ENCODE measurements at places on chromosomes 16 and 17. TPM values are rescaled to one million over a fixed set of nuclear protein-coding genes. Genes with fewer than 3 reads are reported as not detected.

GRCh38 chr16:85265161-85265784 is 153.0 kb upstream of the CIBAR2 start:
- no peak for DNase-seq

DNA sequence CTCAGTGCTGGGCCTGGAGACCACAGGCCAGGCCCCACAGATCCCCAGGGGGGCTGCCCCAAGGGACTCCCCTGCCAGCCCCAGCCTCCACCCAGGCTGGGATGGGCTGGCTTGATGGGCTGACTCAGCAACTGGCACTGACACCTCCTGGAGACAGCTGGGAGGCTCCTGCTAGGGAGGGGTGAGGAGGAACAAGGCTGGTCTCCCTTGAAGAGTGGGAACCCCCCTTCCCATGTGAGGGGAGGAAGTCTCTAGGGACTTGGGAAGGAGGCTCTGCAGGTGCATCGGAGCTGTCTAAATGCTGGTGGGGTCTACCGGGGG is 10.4 kb downstream of the NHERF1 start:
- no peak for DNase-seq

DNA sequence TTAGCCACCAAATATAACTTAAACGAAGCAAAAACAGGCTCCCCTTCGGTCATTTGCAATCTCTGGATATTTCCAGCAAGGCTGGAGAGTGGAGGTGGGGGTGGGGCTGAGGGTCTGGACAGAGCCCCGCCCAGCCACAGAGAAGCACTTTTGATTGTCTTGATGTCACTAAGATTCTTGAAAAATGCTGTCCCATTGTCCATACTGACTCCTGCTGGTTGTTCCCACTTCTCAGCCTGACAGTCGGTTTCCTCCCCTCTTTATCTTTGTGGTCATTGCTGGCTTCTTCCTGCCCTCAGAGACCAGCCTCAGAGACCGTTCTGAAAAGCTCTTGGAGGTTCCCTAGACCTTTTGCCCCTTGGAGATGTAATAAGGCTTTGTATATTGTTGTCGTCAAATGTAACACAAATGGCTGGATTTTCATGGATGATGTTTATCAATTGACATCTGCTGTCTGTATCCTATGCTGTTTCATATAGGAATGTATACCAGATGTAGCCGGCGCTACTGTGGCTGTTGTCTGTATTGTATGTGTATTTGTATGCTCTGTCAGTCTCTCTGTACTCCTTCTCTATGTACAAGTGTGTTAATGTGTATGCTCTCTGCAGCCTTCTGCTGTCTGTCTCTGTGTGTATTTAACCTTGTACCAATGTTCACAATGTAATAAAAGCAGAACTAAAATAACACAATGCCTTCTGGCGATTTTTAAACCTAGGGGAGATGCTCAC is 94.8 kb upstream of the DNAH9 start:
- no peak for DNase-seq

GRCh38 chr17:61451538-61452300 is 503 bp upstream of the TBX4 start:
- no peak for DNase-seq

DNA sequence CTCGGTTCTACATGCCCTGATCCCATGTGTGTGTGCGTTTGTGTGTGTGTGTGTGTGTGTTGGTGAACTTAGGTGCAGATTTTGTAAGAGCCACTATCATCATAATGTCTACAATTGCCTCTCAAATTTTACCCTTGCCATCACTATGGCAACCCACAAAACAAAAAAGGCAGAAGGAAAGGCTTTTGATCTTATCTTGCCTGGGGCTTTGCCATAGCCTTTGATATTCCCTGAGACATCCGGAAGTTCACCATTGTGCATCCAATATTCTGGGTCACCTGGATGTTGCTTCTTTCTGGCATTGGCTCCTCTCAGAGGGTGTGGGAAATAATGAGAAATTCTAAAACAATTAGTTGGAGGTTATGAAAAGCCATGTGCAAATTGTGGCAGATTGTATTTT is 114.7 kb downstream of the HAPSTR1 start:
- DNase-seq, result no peak

DNA sequence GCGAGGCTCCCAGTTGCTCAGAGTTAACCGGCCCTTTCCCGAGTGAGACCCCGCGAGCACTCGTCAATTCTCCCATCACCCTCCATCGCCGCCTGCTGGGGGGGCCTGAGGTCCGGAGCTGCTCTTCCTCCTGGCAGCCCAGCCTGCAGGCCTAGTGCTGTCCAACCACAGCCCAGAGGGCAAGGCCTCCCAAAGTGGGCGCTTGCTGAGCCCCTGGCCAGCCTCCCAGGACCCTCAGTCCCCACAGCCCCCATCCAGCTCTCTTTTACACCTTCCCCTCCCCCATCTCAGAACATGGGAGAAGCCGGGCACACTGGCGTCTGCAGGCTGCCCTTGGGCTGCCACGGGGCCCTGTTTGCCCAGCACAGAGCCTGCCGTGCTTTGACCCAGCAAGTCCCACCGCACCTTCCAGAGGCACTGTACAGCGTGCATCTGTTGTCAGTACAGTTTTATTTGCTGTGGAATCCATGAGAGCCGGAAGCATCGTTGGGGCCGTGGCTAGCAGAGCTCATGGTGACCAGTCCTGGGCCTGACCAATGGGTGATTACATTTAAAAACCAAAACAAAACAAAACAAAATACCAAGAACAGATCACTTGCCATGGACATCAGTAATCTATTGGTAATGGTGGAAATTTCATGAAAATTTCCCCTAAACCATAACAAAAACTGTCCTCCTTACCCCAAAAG is 96.1 kb upstream of the CBX4 start:
- DNase-seq, result no peak

- DNase-seq, result no peak
Measured at GRCh38 chr16:67662653-67663010, 1.9 kb downstream of the PARD6A start.

DNA sequence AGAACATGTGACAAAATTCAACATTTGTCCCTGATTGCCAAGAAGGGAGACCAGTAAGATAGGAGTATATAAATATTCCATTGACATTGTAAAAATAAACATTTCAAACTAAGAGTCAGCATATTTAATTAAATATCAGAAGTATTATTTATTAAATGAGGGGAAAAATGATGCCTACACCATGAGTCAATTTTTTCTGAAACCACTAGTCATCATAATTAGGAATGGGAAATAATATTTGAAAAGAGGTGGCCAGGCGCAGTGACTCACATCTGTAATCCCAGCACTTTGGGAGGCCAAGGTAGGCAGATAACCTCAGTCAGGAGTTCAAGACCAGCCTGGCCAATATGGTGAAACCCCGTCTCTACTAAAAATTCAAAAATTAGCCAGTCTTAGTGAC is 2.1 kb downstream of the CMTM1 start:
- no peak for DNase-seq

Gene ELAC2
- 67.3 TPM for total RNA-seq

Gene RAMP2
- total RNA-seq, result 25.9 TPM

Gene FAM20A
- total RNA-seq, result not detected

Measured in dermis microvascular lymphatic vessel endothelial cell (primary cell).